Stimulated activated CD8-positive, alpha-beta memory T cell treated with anti-CD3 and anti-CD28 coated beads, Interleukin-2, amount 100 ng/mL, for 1 hour (primary cell): ENCODE measurements at places on chromosomes 1 and 21.
A peak's percentile ranks its signal among the peaks of the same experiment; 100 is the strongest.

- DNase-seq = no peak
Measured at GRCh38 chr1:2911421-2912178, 109.7 kb upstream of the ACTRT2 start.

DNA sequence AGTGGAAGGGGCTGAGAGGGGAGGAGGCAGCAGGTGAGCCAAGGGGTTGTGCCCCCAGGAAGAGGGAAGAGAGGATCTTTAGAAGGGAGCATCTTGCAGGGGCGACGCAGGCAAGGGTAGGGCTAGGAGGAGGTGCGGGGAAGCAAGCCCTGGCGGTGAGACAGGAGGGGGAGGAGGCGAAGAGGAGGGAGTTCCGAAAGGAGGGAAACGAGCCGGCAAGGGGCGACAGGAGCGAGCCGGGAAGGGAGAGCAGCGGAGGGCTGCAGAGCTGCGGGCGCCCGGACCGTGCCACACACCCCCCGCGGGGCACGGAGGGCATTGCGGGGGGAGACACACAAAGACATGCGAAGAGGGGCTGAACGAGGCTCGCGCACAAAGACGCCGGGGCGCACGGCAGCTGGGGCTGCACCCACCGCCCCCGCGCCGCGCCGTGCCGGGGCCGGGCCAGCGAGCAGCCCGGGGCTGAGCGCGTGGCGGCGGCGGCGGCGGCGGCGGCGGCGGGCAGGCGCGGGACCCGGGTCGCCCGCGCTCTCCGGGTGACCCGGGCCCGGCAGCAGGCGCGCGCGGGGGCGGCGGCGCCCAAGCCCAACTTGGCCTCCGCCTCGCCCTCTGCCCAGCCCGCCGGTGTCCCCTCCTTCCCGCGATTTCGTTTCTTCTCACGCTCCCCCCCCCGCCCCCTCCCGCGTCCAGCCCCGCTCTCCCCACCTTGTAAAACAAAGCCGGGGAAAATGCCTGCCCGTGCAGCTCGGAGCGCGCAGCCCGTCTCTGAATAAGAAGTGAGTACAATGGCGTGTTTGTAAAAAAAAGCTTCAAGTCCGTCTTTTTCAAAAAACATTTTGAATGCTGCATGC, at the start of gene KCNK2:
TSS of gene KCNK2 (plus strand) at position 206 of the 851 bp plus-strand sequence. CDS start 649 bp downstream, outside the sequence.
- no peak for DNase-seq

GRCh38 chr1:108085628-108086027, 114.5 kb downstream of the SLC25A24 start:
- DNase-seq = no peak

DNA sequence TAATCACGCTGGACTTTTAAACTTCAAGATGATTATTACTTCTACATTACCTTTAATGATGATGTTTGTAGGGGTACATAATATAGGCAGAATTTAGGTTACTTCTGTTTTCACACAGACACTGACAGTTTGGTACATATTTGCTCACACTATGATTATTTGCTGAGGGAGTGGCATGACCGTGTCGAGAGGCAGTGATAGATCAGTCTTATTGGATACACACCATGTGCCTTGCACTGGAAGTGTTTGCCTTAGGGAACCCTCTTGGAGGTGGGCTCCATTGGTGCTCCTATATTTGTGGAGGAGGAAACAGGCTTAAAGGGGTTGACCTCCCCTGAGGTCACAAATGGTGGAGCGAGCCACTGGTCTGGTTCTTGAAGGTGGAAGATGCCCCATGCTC, 132.1 kb downstream of the PRDM2 start:
- DNase-seq = no peak

- DNase-seq = no peak
Measured at GRCh38 chr21:34020005-34020847, 53.2 kb upstream of the MRPS6 start.

GRCh38 chr1:1058921-1059493, 15.1 kb downstream of the RNF223 start:
- DNase-seq = no peak

DNA sequence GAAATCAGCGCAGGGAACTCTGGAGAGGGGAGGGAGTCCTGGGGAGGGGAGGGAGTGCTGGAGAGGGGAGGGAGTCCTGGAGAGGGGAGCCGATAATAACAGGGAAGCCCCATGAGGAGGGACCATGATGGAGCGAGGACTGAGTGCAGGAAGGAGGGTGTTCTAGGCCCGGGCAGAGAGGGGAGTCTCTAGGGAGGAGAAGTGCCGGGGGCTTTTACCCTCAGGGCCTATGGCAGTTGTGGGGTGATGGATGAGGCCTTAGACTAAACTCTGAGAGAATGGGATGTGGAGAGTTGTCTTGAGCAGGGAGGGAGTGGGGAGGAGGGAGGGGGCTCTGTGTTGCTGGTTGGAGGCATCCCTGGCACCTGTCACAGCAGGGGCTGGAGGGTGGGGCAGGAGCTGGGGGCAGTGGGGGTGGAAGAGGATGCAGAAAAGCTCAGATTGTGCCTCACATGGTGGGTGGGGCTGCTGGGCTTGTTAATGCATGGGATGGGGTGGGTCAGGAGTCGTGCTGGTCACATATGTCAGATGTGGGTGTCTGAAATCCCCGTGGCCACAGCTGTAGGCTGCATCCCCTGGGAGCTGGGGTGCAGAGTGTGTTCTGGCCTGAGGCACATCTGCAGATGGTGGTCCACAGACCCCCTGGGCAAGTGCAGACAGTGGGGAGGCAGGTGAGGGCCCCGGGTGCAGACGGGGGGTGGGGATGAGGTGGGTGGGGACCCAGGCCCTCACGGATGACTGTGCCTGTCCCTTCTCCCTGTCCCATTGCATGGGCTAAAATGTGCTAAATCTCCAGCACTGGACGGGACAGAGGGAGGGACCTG, 88.4 kb upstream of the COL6A1 start:
- no peak for DNase-seq

DNA sequence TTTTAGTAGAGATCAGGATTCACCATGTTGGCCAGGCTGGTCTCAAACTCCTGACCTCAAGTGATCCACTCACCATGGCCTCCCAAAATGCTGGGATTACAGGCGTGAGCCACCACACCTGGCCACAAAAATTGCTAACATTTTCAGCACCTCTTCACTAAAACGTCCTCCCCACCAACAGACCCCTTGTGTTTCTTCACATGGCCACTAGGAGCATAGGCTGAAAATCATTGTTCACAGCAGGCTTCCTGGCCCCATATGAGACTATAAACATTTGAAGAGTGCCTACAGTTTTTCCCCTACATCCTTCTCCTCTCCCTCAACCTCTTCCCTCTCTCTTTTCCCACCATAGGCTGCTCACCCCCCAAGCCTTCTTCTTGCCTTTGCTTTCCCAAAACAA, 28.0 kb upstream of the SFPQ start:
- no peak for DNase-seq

DNA sequence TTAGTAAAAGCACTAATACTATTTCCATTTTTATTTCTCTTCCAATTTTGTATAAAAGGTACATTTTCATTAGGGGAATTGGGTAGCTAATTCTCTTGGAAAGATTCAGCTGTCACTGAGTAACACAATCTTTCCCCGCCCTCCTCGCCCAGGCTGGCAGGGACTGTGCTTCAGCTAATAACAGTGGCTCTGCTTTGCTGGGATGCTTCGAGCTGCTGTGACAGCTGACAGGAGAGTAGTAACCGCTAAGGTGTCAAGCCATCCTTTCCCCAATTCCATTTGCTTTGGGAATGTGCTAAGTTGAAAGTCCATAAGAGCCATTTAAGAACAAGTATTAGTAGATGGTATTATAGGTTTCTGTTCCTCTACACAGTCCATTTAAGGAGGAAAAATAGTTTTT, 106.7 kb upstream of the NRIP1 start:
- DNase-seq = no peak

DNA sequence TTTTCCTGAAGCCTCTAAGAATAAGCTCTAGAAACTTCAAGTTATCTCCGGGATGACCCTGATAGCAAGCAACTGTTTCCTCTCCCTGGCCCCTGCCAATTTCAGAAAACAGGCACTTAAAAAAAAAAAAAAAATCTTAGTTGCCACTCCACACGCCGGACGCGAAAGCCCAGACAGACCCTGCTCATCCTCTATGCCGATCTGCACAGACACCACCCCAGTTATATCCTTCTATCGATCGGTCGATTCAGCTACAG, 1.7 kb downstream of the ANP32E start:
- DNase-seq = no peak

GRCh38 chr1:224644553-224645154, 28.5 kb downstream of the CNIH3 start:
- peak; percentile 30 for DNase-seq

DNA sequence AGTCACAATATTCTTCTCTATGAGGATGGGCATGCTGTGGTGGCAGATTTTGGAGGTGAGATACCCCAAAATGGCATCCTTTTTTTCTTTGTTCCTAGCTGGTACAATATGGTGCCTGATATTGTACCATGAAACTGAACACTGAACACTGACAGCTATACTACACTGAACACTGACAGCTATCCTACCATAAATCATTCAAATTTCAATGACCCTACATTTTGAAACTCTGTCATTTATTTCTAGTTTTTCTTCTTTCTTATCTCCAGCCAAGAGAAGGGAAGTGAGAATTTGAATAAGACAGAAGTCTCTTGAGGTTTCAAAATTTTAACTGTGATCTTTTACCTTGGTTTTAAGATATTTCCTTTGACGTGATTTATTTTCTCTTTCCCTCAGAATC, 76.3 kb downstream of the LRRC53 start:
- DNase-seq = no peak

DNA sequence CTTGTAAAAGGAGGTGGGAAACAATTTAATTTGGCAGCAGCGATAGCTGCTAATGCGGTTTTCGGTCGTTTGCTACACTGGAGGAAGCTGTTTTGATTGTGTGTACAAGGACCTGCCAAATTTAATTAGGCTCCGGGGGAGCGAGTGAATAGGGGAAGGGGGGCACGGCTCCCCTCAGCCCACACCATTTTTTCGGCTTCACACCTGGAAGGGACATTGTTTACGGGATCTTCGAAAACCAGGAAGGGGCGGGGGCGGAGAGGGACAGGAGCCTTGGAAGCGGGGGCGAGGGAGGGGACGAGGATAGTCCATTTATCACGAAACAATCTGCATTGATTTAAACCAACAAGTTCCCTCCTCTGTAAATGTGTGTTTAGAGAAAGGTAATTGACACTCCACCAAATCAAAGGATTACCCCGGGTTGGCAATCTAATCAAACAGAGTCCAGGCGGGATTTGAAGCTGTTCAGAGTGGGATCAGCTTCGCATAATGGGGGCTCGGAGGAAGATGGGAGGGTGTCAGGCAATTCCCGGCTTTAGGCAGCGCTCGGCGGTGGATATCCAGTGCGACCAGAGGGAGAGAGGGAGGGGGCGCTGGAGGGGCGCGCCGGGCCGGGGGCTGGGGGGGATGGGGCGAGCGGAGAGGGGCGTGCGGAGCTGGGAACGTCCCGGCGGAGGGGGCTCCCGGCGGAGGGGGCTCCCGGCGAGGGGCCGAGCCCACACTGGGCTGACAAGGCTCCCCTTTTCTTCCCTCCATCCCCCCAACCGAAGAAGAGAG, 9.8 kb downstream of the PAX7 start:
- no peak for DNase-seq

DNA sequence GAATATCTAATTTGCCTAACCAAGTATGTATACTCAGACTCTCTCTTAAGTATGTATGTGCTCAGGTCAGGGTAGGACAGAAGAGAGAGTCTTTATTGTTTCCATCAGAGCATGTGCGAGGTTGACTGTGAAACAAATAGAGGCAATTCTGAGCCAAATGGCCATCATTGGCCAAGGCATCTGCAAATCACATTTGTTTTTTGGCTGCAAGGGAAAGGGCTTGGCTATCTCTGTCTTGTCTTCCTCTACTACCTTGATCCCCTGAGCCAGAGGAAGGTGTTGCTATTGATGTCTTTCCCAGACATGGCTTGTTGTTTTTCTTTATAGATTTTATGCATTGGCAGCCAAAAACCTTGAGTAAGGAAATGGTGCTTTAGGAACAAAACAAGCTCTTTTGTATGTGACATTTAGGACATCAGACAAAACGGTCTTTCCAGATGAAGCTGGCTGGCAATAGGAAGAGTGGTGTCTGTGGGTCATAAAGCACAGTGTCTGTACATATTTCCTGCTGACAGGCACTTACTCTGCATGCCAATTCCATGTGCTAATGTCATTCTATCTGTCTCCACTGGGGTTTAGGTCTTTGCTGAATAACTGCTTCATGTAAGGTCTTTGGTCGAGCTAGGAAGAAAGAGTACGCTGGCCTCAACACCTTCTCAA, 163.3 kb downstream of the BRINP2 start:
- DNase-seq = no peak

DNA sequence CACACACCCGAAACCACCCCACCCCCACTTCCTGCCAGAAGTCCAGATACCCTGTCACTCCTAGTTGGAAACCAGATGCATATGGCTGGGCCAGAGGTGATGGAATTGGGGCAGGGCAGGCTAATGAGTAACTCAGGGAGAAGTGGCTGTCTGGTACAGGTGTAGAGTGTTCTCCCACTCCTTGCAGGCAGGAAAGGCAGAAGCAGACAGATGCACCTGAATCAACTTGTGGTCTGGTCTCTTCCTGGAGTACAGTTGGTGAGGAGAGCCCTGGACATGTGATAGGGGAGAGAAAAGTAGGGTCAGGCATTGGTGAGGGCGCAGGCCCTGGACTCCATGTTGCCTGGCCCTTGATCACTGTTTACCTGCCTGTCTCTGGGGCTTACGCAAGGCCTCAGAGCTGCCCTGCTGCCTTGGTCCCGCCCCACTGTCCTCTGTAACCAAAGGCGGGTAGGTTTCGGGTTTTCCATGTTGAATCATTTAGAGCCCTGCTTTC, 2.5 kb downstream of the CGN start:
- DNase-seq = no peak

- no peak for DNase-seq
Measured at GRCh38 chr1:201461645-201462441, 7.1 kb downstream of the PHLDA3 start.

DNA sequence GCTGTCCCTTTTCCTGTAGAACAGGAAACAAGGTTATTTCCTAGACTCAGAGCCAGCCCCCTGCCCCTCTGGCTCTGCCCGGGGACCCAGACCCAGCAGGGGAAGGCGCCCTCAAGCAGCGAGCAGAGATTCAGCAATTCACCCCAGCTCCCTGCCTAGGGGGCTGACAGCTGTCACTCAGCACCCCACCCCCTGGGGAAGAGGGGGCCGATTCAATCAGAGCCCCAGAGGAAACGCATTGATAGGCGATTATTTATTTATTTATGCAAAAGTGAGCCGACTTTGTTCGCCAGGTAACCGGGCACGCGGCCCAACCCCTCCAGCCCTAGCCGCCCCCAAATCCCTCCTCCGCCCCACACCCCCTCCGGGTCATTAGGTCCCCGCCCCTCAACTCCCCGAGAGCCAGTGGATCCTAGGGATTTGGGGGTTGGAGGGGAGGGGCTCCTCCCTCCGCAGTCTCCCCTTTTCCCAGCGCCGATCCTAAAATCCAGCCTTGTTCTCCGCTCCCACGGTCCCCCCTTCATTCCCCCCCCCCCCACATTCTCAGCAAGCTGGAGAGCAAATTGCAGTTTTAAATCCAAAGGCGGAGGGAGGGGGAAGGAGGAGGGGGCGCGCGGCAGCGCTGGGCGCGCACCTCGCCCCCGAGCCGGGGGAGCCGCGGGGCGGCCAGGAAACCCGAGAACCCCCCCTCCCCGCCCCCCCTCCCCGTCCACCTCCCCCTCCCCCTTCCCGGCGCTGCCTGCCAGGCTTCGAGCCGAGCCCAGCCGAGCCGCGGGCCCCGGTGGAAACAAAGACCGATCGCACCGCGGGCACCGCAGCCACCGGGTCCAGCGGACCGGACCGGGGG, 1.3 kb downstream of the AHDC1 start:
- DNase-seq = no peak
